A549 treated with ZK216348 at 1 μM for 4 hours (cell line): ENCODE measurements at places on chromosomes 16 and 17. TPM values are rescaled to one million over a fixed set of nuclear protein-coding genes. Genes with fewer than 3 reads are reported as not detected.

Gene PPY
- total RNA-seq: not detected in 5 replicates

Gene NPIPA7
- 6.1 to 13.5 TPM (median 12.3 TPM) in 5 replicates for total RNA-seq

Gene UBE2I
- total RNA-seq: 154 to 260 TPM (median 165 TPM) in 5 replicates

Gene PARD6A
- total RNA-seq: 1.2 to 2.6 TPM (median 1.8 TPM) in 5 replicates

Gene ATP2A3
- 3.5 to 5.8 TPM (median 4.9 TPM) in 5 replicates for total RNA-seq

Gene KRTAP2-2
- total RNA-seq: not detected in 5 replicates

Gene FBXL19
- 8.6 to 23.7 TPM (median 22.0 TPM) in 5 replicates for total RNA-seq

Gene ASPA
- not detected in 5 replicates for total RNA-seq

Gene TBX4
- 0.20 to 1.1 TPM (median 0.22 TPM) in 4 of 5 replicates, not detected in the other for total RNA-seq

Gene C16orf92
- not detected in 5 replicates for total RNA-seq

Gene NPIPB5
- 25.1 to 32.3 TPM (median 26.8 TPM) in 5 replicates for total RNA-seq

Gene PLD6
- total RNA-seq: 6.5 to 8.2 TPM (median 7.3 TPM) in 5 replicates

Gene PDIA2
- 0.20 to 0.84 TPM (median 0.73 TPM) in 5 replicates for total RNA-seq

Gene GUCY2D
- total RNA-seq: not detected in 5 replicates

Gene NPIPA5
- 1.9 to 5.4 TPM (median 2.7 TPM) in 4 of 5 replicates, not detected in the other for total RNA-seq

Gene HSD17B2
- total RNA-seq: not detected in 5 replicates

Gene KRT39
- total RNA-seq: not detected in 5 replicates

Gene TBC1D28
- total RNA-seq: not detected in 5 replicates

Gene SREBF1
- 60.1 to 95.7 TPM (median 84.1 TPM) in 5 replicates for total RNA-seq

Gene PIK3R6
- total RNA-seq: 0.07 TPM in 1 of 5 replicates, not detected in the others

Gene C17orf75
- 23.8 to 36.6 TPM (median 29.3 TPM) in 5 replicates for total RNA-seq

Gene CEP112
- total RNA-seq: 6.1 to 8.2 TPM (median 7.2 TPM) in 5 replicates

Gene MYL4
- 0.33 TPM in 2 of 5 replicates, not detected in the others for total RNA-seq

Gene RUNDC3A
- 0.74 to 1.3 TPM (median 0.90 TPM) in 5 replicates for total RNA-seq

Gene CFAP97D1
- not detected in 5 replicates for total RNA-seq

Gene ZNF597
- 0.85 to 1.3 TPM (median 0.95 TPM) in 5 replicates for total RNA-seq

Gene GPRC5C
- total RNA-seq: 34.9 to 72.6 TPM (median 67.0 TPM) in 5 replicates

Gene CCL17
- not detected in 5 replicates for total RNA-seq

Gene METTL23
- total RNA-seq: 55.9 to 69.1 TPM (median 60.4 TPM) in 5 replicates

Gene KRT222
- 0.41 to 1.1 TPM (median 0.59 TPM) in 5 replicates for total RNA-seq

Gene MYADML2
- total RNA-seq: not detected in 5 replicates

Gene RASL10B
- total RNA-seq: 0.12 to 0.15 TPM (median 0.14 TPM) in 4 of 5 replicates, not detected in the other

Gene PIRT
- not detected in 5 replicates for total RNA-seq

Gene EVI2B
- total RNA-seq: not detected in 5 replicates

Gene GPT2
- 7.2 to 15.3 TPM (median 13.2 TPM) in 5 replicates for total RNA-seq

Gene NME1
- total RNA-seq: 517 to 794 TPM (median 696 TPM) in 5 replicates

Gene OR1A1
- not detected in 5 replicates for total RNA-seq

Gene SRCIN1
- total RNA-seq: 0.84 to 4.3 TPM (median 2.4 TPM) in 5 replicates

Gene CTRL
- 1.0 to 2.5 TPM (median 1.4 TPM) in 5 replicates for total RNA-seq

Gene CSH2
- not detected in 5 replicates for total RNA-seq

Gene CLEC3A
- not detected in 5 replicates for total RNA-seq

Gene RPS6KB1
- total RNA-seq: 41.9 to 52.3 TPM (median 49.5 TPM) in 5 replicates

Gene MYH1
- total RNA-seq: not detected in 5 replicates

Gene DYNLRB2
- total RNA-seq: 0.69 to 0.93 TPM in 2 of 5 replicates, not detected in the others

Gene XPO6
- 74.4 to 111 TPM (median 104 TPM) in 5 replicates for total RNA-seq
